ENCODE measurements at places on chromosomes 6 and 20.

DNA sequence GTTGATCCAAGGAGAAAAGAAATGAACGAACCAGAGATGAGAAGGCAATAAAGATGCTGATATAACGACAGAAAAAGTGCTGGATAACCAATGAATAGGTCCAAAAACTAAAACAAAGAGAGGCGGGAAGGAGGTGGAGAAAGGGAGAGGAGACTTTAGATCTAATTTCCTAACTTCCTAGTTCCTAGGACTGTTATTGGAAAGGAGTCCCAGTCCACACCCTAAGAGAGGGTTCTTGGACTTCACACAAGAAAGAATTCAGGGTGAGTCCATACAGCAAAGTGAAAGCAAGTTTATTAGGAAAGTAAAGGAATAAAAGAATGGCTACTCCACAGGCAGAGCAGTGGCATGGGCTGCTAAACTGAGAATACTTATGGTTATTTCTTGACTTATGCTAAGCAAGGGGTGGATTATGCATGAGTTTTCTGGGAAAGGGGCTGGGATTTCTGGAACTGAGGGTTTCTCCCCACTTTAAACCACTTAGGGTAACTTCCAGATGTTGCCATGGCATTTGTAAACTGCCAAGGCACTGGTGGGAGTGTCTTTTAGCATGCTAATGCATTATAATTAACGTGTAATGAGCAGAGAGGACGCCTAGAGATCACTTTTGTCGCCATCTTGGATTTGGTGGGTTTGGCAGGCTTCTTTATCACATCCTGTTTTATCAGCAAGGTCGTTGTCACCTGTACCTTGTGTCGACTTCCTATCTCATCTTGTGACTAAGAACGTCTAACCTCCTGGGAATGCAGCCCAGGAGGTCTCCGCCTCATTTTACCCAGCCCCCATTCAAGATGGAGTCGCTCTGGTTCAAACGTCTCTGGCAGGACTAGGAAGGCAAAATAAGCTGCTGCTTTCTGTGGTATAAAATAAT lies 60.9 kb upstream of the RBM24 start:
- DNase-seq: no peak

- DNase-seq: no peak
These were observed 158.6 kb upstream of the PREP start for GRCh38 chr6:105561486-105561885.

DNA sequence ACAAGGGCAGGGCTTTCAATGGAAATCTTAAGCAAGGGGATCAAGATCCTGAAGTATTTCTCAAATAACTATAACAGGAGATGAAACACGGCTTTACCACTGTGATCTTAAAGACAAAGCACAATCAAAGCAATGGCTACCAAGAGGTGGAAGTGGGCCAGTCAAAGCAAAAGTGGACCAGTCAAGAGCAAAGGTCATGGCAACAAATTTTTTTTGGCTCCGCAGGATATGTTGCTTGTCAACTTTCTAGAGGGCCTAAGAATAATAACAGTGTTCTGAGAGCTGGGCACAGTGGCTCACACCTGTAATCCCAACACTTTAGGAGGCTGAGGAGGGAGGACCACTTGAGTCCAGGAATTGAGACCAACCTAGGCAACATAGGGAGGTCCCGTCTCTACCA lies 54.1 kb downstream of the ILRUN start:
- DNase-seq: no peak

DNA sequence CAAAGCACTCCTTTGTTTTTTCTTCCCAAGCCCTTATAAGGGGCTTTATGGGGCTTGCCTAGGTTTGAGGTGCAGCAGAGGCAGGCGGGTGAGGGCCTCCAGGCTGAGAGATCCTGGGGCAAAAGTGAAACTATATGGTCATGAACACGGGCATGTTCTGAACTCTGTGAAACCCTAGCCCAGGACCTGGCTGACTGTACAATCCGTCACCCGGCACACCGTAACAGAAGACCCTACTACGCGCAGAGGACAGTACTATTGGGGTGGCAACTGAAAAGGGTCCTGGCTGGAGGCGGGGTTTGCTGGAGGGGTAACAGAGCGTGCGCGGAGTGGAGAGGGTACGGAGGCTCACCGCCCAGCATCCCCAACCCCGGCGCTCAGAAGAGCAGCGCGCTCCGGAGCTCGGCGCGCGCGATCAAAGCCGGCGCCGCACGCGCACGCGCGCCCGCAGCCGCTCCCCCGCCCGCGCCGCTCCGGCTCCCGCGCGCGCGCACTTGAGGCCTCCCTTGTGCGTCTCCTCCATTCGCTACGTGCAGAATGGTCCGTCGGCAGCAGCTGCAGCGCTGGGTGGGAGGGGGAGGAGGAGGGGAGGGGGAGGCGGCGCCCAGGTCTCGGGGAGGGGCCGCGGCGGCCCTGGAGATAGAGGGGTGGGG lies 54.2 kb downstream of the MRPL14 start:
- peak; percentile 78 for DNase-seq

GRCh38 chr6:44731485-44732095 lies 344.1 kb downstream of the CDC5L start:
- no peak for DNase-seq

DNA sequence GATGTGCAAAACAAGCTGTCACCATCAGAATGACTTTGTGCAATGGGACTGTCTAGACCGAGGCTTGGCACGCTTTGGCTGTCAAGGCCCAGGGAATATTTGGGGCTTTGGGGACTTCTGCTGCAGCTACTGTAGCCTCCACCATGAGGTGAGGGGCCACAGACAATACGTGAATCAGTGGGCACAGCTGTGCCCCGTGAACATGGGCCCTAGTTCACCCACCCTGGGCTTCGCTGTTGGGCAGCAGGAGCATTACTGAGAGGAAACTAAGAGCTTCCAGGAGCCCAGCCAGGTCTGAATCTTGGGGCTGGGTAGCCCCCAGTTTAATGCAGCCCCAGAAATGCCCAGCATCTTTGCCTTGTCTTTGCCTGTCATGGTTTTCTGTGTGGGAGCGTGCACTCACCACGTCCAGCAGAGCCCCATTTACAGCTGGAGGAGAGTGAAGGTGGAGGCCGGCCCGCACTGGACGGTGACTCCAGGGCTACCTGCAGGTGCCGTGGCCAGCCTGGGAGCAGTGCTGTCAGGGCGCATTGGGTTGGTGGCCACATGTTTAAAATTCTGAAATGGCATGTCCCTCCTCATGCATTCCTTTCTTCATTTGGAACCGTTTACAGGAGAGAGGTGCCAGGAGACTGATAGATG lies 34.7 kb downstream of the DUSP22 start:
- DNase-seq: no peak

GRCh38 chr6:82441047-82441855 lies 77.6 kb downstream of the TPBG start:
- DNase-seq: no peak

GRCh38 chr6:44670146-44670545 lies 282.6 kb downstream of the CDC5L start:
- no peak for DNase-seq

DNA sequence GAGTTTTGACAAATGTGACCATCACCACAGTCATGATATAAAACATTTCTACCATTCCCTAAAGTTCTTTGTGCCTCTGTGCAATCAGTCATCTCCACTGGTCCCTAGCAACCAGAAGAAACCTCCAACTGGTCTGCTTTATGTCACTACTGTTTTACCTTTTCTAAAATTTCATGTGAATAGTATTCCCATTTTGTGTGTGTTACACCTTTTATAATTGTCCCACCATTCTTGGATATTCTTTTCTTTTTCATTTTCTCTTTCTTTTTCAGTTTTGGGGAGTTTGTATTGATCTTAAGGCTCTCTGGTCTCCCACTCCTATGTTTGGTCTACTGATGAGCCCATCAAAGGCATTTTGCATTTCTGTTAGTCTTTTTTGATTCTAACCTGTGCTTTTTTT lies 95.4 kb downstream of the NCOA3 start:
- DNase-seq: no peak

Measured in breast epithelium (tissue), 4 donors.